KG1 (cell line): ENCODE measurements at places on chromosomes 4 and X.
A peak's percentile ranks its signal among the peaks of the same experiment; 100 is the strongest.

- DNase-seq, result no peak
Measured at GRCh38 chr4:6292376-6293096, 22.9 kb downstream of the WFS1 start.

DNA sequence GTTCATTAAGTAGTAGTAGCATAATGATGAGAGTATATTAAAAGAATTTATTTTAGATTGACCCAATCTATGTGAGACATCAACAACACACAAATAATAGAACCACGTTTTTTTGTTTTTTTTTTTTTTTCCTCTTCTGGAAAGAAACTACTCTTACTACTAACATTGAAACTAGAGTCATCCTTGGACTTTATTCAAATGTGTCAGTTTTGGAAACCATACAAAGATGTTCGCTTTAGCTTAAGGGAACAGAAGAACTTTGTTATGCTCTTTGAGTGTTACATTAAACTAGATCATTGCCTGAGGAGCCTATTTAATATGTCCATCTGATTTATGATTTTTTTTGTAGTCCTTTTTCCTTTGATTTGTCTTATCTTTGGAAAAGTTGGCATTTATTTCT is 166.7 kb downstream of the RPA4 start:
- DNase-seq, result no peak

- DNase-seq, result no peak
Measured at GRCh38 chrX:136047016-136047642, 61.9 kb downstream of the SLC9A6 start.

DNA sequence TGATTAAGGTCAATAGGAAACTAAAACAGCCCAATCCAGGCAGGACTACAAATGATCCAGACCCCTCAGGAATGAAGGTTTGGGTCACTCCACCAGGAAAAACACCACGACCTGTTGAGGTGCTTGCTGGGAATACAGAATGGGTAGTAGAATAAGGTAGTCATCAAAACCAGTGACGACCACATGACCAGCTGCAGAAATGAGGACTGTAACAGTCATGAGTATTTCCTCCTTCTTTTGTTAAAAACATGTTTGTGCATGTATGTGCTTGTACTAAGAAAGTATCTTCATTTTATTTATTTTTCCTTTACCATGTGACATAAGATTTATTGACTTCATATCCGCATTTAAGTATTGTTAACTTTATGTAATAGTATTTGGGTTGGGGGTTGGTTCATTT is 603.5 kb upstream of the NR3C2 start:
- DNase-seq, result no peak

DNA sequence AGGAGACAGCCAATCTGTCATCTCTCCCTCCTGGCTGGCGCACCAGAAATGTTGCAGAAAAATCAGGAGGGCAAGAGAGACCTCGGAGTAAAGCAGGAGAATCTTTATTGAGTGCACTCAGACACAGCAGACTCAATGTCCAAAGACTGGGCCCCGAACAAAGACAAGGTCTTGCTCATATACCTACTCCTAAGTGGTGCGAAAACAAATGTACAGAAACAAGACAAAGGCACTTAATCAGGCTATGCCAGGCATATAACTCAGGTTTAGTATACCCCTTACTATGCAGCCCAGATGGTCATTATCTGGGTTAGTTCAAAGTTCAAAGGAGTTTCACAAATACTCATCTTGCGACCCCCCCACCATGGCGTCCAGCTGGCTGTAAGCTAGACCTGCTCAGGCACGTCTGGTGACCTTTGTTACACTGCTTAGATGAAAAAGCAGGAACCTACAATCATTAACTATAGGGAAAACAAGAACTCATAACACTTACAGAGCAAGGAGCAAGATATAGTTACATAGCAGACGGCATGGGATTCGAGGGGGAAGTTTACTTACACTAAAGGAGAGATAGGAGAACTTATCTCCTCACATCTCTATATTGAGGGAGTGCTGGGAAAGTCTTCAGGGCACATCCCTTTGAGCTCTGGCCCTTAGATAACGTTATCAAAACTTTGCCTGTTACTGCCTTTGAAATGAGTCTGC is 27.5 kb downstream of the SULT1E1 start:
- no peak for DNase-seq

- DNase-seq, result no peak
Measured at GRCh38 chr4:182231496-182231895, 11.7 kb upstream of the TENM3 start.

DNA sequence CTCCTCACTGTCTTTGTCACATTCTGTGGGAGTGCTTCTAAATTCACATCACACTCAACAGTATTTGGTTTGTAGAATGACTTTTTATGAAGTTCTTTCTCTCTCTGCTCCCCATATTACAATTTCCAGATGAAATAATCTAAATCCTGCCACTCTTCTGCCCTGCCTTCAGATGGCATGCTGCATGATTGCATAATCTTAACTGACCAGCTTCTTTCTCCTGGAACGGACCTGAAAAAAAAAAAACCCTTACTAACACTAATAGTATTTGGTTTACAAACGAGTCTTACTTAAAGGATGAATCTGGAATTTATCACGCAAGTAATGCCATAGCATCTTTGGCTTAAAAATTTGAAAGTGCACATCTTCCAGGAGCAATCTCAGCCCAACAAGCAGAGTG is 272.3 kb downstream of the NAF1 start:
- no peak for DNase-seq

DNA sequence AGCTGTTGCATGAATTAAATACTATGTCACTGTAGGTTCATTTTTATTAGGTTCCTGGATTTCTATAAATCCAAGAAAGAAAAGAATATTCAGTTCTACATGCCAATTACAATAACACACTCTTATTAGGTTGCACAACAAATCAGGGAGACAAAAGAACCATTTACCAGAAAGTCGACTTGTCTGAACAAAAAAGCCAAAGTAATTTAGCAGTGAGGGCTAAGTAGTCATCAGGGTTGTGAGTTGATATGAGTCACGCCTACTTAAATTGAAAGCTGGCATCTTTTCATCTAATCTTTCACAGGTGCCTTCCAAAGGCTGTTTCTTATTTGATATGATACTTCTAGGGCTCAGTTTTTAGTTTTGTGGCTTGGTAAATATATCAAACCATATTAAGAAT is 25.4 kb upstream of the GNRHR start:
- DNase-seq, result no peak

DNA sequence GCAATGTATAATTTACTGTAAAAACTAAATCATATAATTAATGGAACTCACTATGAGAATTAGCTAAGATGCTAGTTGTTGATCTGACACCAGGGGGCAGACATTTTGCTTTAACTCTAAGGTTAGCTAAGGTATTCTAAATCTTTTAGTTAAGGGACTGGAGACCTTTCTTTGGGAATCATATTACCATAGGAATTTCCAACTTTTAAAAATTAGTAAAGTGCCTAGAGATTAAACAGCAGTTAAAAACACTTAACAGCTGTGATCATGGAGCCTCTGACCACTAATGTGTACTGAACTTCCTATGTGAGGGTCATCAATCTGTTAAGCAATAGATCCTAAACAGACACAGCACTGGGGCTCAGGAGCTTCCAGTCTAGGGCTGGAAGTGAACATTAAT is 226.6 kb downstream of the NSUN7 start:
- DNase-seq, result peak; percentile 12

DNA sequence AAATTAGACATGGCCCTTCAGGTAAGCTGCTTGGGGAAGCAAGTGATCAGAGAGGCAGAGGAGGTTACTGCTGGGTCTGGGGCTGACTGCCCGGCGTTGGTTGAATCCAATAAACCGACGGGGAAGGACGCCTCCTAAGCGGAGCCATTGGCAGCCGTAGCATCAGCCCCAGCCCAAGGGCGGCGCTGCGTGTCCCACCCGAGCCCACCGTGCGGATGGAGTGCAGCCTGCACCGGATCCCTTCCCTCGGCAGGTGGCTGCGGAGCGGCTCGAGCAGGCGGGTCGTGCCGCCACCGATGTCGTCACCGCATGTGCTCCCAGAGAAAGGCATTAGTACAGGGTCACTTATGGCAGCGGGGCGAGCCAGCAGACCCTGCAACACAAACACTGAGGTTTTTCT is 82.1 kb downstream of the ALPK1 start:
- DNase-seq, result no peak

DNA sequence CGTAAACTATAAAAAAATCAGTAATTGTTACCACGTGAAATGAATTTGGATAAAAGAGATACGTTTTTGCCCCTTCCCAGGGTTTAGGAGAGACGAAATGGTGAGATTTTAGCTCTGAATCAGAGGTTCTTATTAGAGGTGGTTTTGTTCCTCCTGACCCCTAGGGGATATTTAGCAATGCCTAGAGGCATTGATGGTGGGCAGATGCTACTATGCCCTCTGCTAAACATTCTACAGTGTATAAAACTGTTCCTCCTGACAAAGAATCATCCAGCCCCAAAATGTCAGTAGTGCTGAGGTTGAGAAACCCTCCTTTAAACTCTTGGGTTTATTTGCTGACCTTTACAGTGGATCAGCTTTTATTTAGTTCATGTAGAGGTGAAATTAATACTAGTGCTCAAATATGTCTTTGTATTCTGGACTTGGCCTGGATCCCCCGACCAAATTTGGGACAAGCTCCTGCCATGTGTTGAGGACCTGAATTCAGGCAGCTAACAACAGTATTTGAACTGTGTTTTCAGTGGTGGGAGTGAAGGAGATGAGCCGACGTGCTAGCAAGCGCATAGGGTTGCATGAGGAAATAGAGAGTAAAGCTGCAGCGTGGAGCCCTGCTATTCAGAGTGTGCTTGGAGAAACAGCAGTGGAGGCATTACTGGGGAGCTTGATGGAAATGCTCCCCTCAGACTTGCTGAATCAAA is 126.1 kb downstream of the PTTG2 start:
- DNase-seq, result no peak

- DNase-seq, result no peak
Measured at GRCh38 chr4:57640391-57641100, 530.4 kb upstream of the IGFBP7 start.

DNA sequence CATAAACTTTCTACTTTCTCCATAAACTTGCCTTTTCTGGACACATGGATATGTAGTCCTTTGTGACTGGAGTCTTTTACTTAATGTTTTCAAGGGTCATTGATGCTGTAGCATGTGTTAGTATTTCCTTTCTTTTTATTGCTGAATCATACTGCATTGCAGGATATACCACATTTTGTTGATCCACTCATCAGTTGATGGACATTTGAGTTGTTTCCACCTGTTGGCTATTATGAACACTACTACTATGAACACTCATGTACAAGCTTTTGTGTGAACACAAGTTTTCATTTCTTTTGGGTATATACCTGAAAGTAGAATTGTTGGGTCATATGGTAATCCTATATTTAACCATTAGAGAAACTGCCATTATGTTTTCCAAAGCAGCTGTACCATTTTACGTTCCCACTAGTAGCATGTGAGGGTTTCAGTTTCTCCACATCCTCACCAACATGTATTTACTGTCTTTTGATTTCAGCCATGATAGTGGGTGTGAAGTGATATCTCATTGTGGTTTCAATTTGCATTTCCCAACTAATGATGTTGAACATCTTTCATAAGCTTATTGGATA is 26.3 kb upstream of the GPM6B start:
- DNase-seq, result no peak

DNA sequence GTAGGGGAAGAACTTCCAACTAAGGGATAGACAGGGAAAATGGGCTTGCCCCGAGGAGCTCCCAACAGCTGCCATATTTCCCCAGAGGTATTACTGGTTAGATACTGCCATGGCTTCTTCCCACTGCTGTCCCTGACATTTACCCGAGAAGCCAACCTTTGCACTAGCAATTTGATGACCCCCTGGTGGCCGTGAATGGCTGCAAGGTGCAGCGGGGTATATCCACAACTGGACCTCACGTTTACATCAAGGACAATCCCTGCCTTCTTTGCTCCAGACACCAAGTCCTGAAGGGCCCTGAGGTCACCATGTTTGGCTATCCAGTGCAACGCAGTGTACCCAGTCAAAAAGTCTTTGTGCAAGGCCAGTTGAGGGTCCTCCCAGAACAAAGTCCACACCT is 2.3 kb downstream of the SOWAHB start:
- DNase-seq, result no peak

DNA sequence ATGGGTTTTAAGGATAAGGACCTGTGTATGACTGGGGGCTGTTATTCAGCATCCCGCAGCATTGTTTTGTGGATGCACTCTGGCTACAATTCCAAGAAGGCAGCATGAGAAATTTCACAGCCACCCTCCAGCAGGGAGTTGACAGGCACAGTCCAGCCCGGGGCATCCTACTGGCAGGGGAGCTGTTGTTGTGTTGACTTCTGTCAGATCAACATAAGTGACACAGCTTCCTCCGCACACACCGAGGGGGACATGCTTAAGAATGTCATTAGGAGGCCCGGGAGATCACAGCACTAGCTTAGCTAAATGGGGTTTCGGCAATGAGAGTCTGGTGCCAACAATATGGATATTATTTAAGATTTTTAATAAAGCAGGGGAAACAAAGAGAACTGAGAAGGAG is 326.5 kb downstream of the ASMT start:
- no peak for DNase-seq

GRCh38 chr4:8703401-8703696 is 110.8 kb downstream of the CPZ start:
- no peak for DNase-seq

DNA sequence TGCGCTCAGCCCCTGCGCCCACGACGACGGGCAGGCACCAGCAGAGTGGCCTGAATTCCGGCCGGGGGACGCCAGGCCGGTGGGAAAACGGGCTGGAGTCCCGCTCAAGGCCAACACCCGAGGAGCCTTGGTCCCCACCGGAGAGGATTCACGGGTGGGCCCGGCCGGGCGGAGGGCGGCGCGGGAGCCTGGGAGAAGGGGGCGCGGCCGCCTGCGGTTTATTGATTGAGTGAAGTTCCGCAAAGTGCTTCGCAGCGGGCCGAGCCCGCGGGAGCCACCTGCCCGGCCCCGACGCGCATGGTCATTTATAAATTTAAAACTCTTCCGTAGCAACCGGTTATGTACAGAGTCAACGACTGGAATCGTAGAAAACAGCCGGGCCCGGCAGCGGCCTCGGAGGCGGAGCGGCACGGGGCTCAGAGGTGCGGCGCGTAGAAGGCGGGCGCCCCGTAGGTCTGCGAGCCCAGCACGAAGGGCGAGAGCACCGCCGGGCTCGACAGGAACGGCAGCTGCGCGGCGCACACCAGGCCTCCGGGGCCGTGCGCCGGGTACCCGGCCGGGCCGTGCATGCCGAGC is 3.6 kb downstream of the NKX1-1 start:
- no peak for DNase-seq

DNA sequence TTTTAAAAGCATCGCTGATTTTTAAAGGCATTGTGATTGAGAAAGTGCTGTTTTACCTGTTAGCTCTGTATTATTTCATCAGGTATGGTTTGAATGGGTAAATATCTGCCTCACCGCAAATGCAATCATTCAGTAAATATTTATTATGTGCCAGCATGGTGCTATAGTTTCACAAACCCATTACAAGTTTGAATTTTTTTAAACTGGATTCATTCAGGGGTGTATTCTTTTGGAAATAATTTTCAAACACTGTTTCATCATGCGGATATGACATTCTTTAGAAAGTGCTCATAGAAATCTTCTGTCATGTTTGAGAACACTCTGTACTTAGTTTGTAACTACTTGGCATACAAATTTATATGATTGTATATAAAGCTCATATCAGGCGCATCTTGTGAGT is 37.2 kb downstream of the LIMCH1 start:
- no peak for DNase-seq
